Islet precursor cell (in vitro differentiated cells): ENCODE measurements at places on chromosomes 12 and 14.

DNA sequence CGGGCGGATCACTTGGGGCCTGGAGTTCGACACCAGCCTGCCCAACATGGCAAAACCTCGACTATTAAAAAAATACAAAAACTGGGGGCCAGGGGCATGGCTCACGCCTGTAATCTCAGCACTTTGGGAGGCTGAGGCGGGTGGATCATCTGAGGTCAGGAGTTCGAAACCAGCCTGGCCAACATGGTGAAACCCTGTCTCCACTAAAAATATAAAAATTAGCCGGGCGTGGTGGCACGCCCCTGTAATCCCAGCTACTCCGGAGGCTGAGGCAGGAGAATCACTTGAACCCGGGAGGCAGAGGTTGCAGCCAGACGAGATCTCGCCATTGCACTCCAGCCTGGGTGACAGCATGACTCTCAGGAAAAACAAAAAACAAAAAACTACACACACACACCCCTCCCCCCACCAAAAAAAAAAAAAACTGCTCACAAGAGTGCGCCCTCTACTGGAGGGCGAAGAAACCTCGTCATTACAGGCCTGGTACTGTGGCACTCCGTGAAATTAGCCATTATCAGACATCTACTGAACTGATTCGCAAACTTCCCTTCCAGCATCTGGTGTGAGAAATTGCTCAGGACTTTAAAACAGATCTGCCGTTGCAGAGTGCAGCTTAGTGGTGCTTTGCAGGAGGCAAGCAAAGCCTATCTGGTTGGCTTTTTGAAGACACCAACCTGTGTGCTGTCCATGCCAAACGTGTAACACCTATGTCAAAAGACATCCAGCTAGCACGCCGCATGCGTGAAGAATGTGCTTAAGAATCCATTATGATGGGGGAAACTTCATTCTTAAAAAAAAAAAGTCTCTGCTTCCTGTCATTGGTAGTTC, 7.7 kb downstream of the PPP1R3E start:
- DNase-seq = peak; percentile 67

- no peak for DNase-seq
Measured at GRCh38 chr14:45705940-45706534, 453.0 kb upstream of the MIS18BP1 start.

DNA sequence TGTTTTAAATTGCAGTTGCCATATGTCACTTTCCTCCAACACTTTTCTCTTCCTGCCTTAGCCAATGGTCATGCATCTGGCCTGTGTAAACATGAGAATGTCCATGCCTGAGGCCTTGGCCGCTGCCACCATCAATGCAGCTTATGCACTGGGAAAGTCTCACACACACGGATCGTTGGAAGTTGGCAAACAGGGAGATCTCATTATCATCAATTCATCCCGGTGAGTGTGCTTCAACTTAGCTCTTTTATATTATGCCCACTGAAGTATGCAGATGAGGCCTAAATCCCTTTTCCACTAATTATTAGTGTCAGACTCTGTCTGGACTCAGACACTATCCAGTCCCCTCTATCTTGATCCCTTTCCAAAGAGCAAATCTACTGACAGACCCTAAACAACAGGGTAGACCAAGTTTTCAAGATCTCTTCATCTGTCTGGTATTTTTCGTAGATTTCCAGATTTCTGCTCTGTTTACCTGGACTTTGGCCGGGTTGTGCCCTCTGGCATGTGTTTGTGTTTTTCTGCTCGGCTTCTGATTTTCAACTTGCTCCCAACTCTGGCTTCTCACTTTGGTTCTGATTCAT, 23.2 kb downstream of the AMDHD1 start:
- DNase-seq = peak; percentile 81

DNA sequence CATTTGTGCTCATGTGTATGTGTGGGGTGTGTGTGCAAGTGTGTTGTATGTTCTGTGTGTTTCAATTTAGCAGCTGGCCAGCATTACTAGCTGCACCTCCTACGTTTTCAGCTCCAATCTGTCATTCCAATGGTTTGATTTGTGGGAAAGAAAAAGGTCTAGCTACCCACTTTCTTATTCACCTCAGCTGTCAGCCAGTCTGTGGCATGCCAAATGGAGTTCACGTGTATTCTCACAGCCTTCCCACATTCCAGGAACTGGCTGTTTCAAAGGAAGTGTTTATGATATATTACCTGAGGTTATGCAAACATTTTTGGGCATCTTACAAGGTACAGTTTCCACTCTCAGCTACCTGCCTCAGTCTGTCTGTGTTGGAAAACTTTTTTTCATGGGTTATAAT, 220.2 kb upstream of the CPNE8 start:
- DNase-seq = no peak

DNA sequence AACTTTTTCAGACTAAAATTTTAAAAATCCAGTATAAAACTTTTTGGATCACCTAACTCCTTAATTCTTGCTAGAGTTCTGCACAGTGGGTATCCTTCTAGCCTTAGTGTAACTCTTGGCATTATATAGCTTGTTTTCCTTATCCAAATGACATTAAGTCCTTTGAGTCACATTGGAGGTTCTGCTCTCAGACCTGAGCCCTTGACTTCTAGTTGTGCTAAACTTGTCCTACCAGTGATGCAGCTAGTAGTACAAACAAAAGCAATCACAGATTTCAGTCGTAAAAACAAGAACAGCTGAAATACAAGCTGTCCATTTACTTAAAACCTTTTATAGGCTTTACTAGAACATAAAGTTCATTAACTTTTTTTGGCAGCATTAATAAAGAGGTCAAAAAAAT, 10.5 kb downstream of the ZBTB1 start:
- no peak for DNase-seq

DNA sequence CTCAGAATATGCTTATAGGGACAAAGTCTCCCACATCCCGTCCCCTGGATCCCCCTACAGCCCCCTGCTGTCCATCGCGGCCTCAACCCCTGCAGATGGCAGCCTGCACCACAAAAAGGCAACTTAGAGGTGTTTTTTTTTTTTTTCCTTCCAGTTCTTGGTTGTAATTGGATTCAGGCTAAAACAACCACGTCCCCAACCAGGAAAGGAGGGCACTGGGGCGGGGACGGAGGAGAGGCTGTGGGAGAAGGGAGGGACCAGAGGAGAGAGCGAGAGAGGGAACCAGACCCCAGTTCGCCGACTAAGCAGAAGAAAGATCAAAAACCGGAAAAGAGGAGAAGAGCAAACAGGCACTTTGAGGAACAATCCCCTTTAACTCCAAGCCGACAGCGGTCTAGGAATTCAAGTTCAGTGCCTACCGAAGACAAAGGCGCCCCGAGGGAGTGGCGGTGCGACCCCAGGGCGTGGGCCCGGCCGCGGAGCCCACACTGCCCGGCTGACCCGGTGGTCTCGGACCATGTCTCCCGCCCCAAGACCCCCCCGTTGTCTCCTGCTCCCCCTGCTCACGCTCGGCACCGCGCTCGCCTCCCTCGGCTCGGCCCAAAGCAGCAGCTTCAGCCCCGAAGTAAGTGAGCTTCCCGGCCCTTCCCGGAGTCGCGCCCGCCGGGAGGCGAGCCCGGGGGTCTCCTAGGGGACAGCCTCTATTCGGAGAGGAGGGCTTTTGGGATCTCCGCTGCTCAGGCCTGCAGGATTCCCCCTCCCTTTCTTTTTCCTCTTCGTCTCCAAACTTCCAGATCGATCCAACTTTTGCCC, at the start of gene MMP14:
Gene MMP14, plus strand, starts transcription at position 285 of the 813 bp plus-strand sequence. Its CDS starts 233 bp downstream, at position 518.
- DNase-seq = peak; percentile 92

- no peak for DNase-seq
Measured at GRCh38 chr12:111194703-111195051, 174.2 kb downstream of the PHETA1 start.

- DNase-seq = no peak
Measured at GRCh38 chr12:109589691-109590245, 16.2 kb downstream of the MVK start.

DNA sequence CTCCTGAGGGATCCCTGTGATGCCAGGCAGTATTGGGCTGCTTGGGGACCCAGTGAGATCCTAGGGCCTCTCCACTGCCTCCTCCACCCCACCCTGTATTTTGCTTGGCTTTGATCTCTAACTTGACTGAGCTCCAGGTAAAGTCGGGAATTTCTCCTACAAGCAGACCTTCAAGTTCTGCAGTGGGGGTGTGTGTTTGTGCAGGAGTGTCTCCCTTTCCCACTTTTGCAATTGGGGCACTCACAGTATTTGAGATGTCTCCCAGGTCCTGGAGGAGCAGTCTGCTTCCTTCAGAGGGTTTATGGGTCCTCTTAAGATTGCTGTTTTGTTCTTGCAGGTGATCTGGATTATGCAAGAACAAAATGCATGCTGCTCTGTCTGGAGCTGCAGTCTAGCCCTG, 68.9 kb downstream of the ALG10B start:
- no peak for DNase-seq
